ENCODE measurements at places on chromosomes 16 and 17.

DNA sequence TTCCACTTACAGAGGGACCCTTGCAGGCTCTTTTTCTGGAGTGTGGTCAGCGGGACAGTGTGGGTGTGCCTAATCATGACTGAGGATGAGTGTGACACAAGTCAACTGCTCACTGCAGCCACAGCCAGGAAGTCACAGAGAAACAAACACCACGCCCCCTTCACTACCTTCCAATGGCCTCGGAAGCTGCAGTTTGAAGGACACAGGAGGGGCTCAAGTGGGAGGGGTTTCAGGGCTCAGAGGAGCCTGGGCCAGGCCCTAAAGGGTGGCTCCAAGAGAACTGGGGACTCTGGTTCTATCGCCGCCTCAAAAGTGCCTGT lies 116.2 kb upstream of the SDK2 start:
- DNase-seq: no peak

GRCh38 chr17:27554152-27554551 lies 76.8 kb upstream of the LGALS9 start:
- no peak for DNase-seq

DNA sequence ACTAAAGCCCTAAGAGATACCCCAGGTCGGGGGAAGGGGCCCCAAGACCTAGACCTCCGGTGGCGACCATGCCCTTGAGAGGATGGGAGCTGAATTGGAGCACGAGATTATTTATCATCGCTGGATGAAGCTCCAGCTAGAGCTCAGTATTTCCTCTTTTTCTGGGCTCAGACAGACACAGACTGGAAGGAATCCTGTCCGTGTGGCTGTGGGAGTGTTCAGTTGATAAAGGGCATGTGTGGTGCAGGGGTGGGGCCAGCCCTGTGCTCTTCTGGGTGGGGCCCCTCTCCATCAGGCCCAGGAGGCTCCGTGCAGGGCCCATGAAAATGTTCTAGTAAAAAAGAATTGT lies 6.3 kb upstream of the CBX4 start:
- no peak for DNase-seq

DNA sequence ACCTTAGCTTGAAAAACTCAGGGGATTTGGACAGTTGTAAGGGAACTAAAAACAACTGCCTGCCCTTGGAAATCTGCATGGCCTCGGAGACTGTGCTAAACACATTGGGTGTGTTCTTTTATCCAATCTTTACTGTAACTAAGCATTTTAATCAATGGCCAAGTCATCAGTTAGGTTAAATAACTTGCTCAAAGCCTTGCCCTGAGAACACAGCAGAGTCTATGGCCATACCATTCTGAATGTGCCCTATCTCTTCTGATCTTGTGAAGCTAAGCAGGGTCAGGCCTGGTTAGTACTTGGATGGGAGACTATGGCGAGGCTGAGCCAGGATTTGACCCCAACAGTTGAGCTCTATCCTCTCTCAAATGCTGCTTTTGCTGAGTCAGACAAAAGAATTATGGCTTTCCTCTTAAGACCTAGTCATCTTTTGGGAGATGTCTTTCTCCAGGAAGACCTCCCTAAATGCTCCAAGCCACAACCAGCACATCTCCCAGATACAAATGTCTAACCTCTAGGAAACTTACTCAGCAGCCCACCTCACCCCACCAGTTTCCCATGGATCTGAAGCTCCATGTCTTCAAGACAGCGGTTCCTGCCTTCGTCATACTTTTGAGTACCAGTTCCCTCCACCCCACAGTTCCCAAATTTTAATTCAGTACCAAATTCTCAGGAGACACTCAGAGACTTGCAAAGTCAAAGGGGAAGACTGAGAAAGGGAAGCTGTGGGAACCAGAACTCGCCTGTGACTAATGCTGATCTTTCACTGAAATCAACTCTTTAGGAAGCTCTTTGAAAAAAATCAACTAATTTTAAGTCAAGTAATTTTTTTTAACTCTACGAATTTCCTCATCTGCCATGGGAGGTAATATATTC lies 336.1 kb downstream of the MAF start:
- DNase-seq: no peak

- peak; percentile 81 for DNase-seq
These were observed 5.1 kb upstream of the GGT6 start for GRCh38 chr17:4565209-4566141.

Data from ACHN (cell line).